ENCODE measurements at places on chromosomes 2 and 18. TPM values are rescaled to one million over a fixed set of nuclear protein-coding genes. Genes with fewer than 3 reads are reported as not detected.

Gene KCNE4
- total RNA-seq = 0.14 TPM

Gene CWC22
- total RNA-seq = 17.1 TPM

Gene NCKAP5
- 3.0 TPM for total RNA-seq

Gene IL37
- total RNA-seq = 0.44 TPM

Gene RAB6C
- not detected for total RNA-seq

Gene DSC2
- 31.4 TPM for total RNA-seq

Gene POTEJ
- total RNA-seq = not detected

Gene STARD6
- 0.14 TPM for total RNA-seq

Gene TRABD2A
- 1.5 TPM for total RNA-seq

Gene DBI
- total RNA-seq = 495 TPM

Gene RTKN
- 188 TPM for total RNA-seq

Gene INPP5D
- total RNA-seq = 21.8 TPM

Gene MAP2
- total RNA-seq = 9.1 TPM

Gene DYNAP
- not detected for total RNA-seq

Gene IL1R1
- 3.6 TPM for total RNA-seq

Gene ZC3H6
- 2.4 TPM for total RNA-seq

Gene FER1L5
- total RNA-seq = 0.18 TPM

Gene ID2
- total RNA-seq = 0.81 TPM

Gene CRYGD
- total RNA-seq = not detected

Gene SERPINB13
- total RNA-seq = 5.9 TPM

Gene PRKAG3
- total RNA-seq = not detected

Gene KIAA2012
- not detected for total RNA-seq

Gene CPS1
- total RNA-seq = 19.2 TPM

Gene PROC
- total RNA-seq = 0.82 TPM

Gene FBXO15
- 0.56 TPM for total RNA-seq

Gene EMILIN1
- total RNA-seq = 0.37 TPM

Data from foreskin keratinocyte (primary cell).